ENCODE measurements at places on chromosomes 2 and 18. TPM values are rescaled to one million over a fixed set of nuclear protein-coding genes. Genes with fewer than 3 reads are reported as not detected.

DNA sequence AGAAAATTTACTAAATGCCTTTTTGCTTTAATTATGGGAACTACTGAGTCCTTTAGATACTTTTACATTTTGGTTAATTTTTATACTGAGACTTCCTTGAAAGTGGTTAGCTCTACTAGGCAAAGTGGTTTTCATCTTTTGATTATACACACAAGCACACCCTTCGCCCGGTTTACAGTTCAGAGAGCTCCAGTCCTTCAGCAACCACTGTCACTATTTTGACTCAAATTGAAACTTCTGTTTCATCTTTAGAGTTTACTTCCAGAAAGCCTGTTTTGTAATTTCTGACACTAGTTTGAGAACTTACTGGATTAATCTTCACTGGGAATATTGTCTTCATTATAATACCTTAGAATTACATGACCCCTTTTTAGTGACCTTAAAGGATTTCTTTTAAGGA lies 140.3 kb upstream of the FOSL2 start:
- peak; percentile 22 for DNase-seq

DNA sequence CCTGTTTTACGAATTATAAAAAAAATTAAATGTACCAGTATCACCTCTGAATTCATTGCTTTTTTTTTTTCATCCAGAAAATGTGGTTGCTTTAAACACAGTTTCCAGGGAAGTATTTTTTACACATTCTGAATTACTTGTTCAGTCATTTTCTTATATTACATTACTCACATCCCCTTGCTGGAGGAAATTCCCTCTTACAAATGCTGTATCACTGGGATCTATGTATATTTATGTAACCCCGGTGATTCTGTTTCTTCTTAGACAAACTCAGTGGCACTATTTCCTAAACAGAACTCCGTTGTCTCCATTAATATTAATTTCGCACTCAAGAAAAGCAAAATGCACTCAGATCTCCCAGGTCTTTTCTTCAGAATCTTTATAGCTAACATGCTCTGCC lies 1078.5 kb upstream of the ZEB2 start:
- DNase-seq, result no peak

GRCh38 chr2:193201583-193201982 lies 1006.9 kb upstream of the TMEFF2 start:
- DNase-seq, result no peak

Gene DPYSL5
- total RNA-seq, result not detected

Gene VSNL1
- not detected for total RNA-seq

Gene PROKR1
- total RNA-seq, result not detected

All from CD4-positive, alpha-beta memory T cell (primary cell).